ENCODE measurements at places on chromosomes 11 and 22. TPM values are rescaled to one million over a fixed set of nuclear protein-coding genes. Genes with fewer than 3 reads are reported as not detected.

Gene FGF4
- total RNA-seq, result not detected

Gene MMP13
- total RNA-seq, result not detected

Gene CHRDL2
- not detected for total RNA-seq

Gene RIMBP3C
- total RNA-seq, result not detected

Gene FGF19
- not detected for total RNA-seq

Gene ADM2
- total RNA-seq, result 5.2 TPM

Gene SMIM35
- total RNA-seq, result 0.13 TPM

Gene ANO9
- total RNA-seq, result 21.9 TPM

Gene MRGPRE
- not detected for total RNA-seq

Gene CCDC73
- total RNA-seq, result 0.04 TPM

Gene TSGA10IP
- total RNA-seq, result not detected

Gene DUSP8
- 1.7 TPM for total RNA-seq

Gene PLCB3
- total RNA-seq, result 16.9 TPM

Gene SHANK3
- total RNA-seq, result 0.06 TPM

Gene YPEL1
- total RNA-seq, result 0.50 TPM

Gene PARVA
- not detected for total RNA-seq
